ENCODE measurements at places on chromosomes 1 and 21. TPM values are rescaled to one million over a fixed set of nuclear protein-coding genes. Genes with fewer than 3 reads are reported as not detected.

The CLCA1 gene
- not detected for total RNA-seq

- DNase-seq, result no peak
Observed at GRCh38 chr21:33219954-33220353, 9.8 kb upstream of the IFNAR2 start.

GRCh38 chr1:219472596-219472995 lies 140.3 kb downstream of the ZC3H11B start:
- no peak for DNase-seq

- no peak for DNase-seq
Observed at GRCh38 chr1:97738270-97738669, 182.6 kb downstream of the DPYD start.

All from lung microvascular endothelial cell (primary cell).